ENCODE measurements at places on chromosomes 3 and 15.

GRCh38 chr3:122357828-122358702 lies 25.0 kb downstream of the MIX23 start:
- DNase-seq: peak; percentile 39

DNA sequence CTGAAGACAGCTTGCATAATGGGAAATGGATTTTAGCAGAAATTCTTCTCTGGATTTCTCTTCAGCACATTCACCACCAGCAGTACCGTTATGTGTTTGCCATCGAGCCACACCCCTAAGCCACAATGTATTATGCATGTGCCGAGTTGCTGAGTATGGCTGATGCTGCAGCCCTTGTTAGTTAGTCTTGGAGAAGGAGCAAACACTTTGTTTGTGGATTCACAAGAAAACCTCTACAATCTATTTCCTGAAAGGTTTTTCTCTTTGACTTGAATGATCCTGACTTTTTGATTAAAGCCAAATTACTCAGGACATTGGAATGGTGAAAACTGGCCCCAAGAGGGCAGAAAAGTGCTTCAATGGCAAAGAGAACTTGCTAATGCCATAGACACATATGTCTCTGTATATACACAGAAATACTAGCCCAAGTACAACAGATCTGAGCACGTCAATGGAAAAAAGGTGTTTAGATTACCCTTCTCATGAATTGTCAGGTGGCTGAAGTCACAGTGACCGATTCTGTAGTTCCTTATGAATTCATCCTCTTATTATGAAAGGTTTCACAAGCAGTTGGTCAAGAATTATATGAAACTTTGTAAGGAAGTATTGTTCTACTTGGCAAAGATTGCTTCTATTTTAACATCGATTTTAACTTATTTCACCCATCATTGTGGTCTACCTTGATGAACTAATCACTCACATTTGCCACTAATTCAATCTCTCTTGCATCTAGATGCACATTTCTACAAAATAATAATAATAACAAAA lies 103.0 kb downstream of the P3H2 start:
- peak; percentile 86 for DNase-seq

DNA sequence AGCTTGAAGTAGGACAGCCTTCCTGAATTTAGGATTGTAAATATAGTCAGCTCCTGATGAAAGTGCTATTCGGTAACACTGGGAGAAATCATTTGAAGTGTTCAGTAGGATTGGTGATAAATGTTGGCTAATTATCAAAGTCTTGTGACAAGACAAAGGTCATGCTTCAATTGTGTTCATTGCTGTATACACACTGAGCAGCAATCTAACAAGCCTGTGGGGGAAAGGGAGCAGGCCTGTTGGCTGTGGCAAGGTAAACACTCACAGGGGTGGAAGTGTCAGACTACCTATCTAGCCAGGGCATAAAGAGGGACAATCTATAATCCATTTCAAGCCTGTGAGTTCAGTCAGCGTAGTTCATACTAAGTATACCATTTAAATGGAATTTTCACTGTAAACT lies 111.0 kb upstream of the MANF start:
- DNase-seq: no peak

DNA sequence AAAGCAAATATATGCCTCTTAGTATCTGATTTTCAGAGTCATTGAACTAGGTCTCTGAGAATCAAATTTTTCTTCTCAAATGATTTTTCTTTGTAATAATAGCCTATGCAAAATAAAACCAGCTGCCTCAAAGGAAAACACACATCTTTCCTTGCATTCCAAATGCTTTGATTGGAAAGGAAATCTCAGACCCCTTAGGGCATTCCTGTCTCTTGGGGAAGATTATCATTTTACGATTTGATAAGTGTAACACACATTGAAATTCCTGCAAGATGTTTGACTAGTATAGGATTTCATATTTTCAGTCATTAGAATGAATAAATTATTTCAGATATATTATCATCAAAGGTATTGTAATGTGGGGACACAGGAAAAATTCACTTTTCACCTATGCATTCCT lies 244.8 kb downstream of the EPHA6 start:
- no peak for DNase-seq

GRCh38 chr15:40054605-40054854 lies 15.5 kb upstream of the SRP14 start:
- no peak for DNase-seq

GRCh38 chr3:50256978-50257890 lies 11.7 kb upstream of the SEMA3B start:
- DNase-seq: no peak

DNA sequence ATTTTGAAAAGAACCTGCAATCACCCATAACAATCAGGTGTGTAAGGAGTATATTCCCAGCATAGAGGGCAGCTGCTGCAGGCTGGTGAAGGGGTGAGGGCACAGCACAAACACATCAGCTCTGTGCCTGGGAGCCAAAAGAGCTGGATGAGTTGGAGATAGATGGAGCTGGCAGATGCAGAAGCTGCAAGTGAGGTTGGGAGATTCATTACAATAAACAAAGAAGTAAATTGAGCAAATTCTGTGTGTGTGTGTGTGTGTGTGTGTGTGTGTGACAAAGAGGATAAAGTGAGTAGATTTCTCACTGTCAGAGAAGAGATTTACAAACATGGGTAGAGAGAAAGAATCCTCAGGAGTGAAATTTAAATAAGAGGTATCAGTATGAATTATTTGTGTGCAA lies 994.7 kb downstream of the EPHA3 start:
- no peak for DNase-seq

DNA sequence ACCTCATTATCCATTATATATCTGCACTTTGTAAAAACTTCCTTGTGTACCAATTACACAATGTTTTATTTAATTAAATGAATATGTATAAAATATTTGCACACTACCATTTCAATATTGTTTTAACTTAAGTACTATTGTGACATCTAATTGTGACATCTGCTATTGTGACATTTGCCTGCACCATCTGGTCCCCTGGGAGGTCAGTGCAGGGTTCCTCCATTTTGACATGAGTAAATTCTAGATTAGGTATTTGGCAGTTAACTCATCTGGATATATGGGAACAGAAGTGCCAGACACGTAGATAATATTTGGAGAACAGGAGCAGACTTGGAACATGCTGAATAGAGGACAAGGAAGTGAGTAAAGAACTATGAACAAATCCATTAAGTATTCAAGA lies 332.1 kb downstream of the VGLL3 start:
- DNase-seq: no peak

GRCh38 chr15:42279234-42279723 lies 6.0 kb upstream of the TMEM87A start:
- no peak for DNase-seq

- peak; percentile 24 for DNase-seq
Observed at GRCh38 chr15:47711655-47712054, 5.7 kb upstream of the SEMA6D start.

GRCh38 chr15:29613951-29614382 lies 208.3 kb downstream of the TJP1 start:
- no peak for DNase-seq

DNA sequence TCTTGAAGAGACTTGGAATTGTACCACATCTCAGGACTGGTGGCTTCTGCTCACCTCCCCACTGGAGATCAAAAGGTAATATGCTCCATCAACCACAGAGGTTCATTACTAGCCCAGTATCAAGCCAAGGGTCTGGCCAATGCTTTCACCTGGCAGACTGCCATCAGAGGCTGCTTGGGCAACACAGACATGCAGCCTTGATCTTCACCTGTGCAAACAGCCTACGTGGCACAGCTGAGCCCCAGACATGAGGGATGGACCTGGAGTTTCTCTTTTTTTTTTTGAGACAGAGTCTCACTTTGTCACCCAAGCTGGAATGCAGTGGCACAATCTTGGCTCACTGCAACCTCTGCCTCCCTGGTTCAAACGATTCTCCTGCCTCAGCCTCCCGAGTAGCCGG lies 105.6 kb upstream of the HES1 start:
- no peak for DNase-seq

GRCh38 chr15:73571346-73571745 lies 61.8 kb downstream of the NPTN start:
- DNase-seq: no peak

DNA sequence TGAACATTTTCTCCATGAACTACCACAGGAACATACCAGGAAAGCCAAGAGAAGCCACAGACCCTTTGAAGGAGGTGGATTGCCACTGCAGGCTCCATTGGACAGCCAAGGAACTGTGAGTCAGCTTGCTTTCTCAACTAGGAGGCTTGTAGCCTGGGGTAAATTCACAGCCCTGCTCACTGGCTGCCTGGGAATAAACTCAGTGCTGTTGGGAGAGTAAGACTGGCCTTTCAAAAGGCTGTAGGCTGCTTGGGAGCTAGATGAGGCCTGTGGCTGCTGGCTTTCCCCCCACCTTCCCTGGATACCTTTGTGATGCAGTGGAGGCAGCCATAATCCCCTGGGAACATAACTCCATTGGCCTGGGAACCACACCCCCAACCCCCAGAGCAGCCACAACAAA lies 223.5 kb upstream of the RBMS3 start:
- DNase-seq: peak; percentile 73

DNA sequence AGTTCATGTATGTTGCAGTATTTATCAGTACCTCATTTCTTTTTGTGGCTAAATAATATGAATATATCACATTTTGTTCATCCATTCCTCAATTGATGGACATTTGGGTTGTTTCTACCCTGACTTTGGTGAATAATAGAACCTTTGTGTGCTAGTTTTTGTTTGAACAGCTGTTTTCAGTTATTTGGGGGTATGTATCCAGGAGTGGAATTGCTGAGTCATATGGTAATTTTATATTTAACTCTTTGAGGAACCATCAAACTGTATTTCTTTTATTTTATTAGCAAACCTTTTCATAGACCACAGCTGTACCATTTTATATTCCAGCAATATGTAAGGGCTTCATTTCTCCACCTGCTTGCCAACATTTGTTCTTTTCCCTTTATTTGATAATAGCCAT lies 38.4 kb upstream of the RBM5 start:
- peak; percentile 80 for DNase-seq

GRCh38 chr3:106206146-106206545 lies 337.3 kb upstream of the CBLB start:
- DNase-seq: peak; percentile 72

DNA sequence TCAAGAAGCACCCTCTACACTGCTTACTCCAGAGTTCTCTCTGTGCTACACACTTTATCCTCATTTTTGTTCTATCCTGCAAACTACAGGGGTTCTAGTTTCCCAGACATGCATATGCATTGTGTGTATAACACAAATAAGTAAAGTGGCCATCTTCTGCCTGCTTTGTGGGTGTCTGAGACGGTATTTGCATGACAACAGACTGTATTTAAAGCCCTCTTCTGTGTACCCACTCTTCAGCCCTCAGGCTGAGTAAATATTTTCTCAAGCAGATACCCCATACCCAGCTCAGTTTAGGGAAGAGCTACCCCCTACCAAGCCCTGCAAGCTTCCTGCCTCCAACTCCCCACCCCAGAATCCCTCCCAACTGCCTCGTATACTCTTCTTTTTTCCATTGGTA lies 31.7 kb downstream of the SYNPR start:
- DNase-seq: no peak

GRCh38 chr3:106092792-106093191 lies 224.0 kb upstream of the CBLB start:
- no peak for DNase-seq

DNA sequence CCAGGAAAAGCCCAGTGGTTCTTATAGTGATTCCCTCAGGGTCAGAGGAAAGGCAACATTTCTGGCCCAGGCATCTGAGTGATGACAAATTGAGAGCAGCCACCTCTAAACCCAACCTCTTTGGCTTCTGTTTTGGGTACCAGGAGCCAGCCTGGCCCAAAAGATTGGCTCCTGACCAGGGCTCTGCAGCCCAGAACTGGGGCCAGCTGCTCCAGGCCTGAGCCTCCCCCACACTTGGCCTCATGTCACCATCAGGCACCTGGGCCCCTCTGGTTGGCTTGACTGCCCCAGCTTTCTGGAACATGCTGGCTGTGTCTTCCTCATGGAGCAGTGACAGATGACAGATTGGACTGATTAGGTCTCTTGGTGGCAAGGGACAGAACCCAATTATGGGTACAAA lies 26.0 kb upstream of the HCN4 start:
- DNase-seq: no peak

GRCh38 chr3:192843723-192844485 lies 73.8 kb downstream of the MB21D2 start:
- no peak for DNase-seq

- DNase-seq: no peak
Observed at GRCh38 chr15:75356006-75356405, 9.2 kb downstream of the NEIL1 start.

DNA sequence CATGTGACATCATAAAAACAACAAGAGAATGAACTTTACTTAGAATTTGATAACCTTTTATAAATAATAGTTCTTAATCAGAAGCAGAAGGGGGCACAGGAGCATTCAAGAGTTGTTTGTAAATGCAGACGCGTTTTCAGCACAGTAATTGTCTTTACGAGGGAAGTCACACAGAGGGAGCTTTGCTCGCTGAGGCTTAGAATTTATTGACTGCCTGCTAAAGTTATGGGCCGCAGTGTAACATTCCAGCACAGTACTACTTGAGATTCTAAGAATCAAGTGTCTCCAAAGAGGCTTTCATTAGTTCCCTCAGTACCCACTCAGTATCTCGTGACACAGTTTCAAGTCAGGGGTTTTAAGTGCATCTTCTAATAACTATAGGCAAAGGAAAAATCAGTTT lies 288.7 kb downstream of the NR2F2 start:
- DNase-seq: no peak

- no peak for DNase-seq
Observed at GRCh38 chr15:45099549-45100165, 14.3 kb downstream of the DUOX2 start.

DNA sequence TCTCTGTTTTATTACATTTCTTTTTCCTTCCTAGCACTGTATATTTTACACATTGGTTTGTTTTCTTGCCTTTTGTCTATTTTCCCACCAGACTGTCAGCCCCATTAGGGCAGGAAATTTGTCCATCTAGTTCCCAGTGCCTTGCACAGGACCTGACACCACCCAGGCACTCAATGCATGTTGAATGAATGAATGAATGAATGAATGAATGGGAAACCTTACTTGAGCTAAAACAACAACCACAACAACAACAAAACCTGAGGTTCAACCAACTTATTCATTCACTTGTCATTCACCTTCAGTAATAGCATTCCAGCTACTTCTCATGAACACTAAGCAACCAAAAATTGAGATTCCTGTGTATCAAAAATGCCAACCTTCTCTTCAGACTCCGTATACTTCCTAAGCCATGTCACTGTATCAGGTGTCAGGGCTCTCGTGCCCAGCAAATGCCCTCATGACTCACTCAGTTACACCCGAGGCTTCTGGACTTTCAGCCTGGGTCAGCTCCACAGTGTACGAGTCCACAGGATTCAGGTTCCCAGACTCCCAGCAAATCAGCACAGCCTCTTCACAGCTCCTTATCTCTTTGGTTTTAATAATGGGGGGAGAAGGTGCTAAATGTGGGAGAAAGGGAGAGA lies 37.3 kb downstream of the FSD2 start:
- DNase-seq: no peak

GRCh38 chr15:71472566-71472965 lies 337.8 kb upstream of the NR2E3 start:
- DNase-seq: no peak

- DNase-seq: no peak
Observed at GRCh38 chr3:29178809-29179793, 101.8 kb upstream of the RBMS3 start.

- DNase-seq: no peak
Observed at GRCh38 chr3:76826861-76827260, 213.0 kb upstream of the ROBO2 start.

GRCh38 chr3:64342940-64343688 lies 117.8 kb upstream of the PRICKLE2 start:
- DNase-seq: peak; percentile 95

- DNase-seq: peak; percentile 94
Observed at GRCh38 chr15:58521293-58521991, 89.7 kb downstream of the LIPC start.

- no peak for DNase-seq
Observed at GRCh38 chr3:51622413-51622812, 48.6 kb upstream of the TEX264 start.

All from fibroblast of skin of right biceps (primary cell).